ENCODE measurements at places on chromosomes 11 and 22.

DNA sequence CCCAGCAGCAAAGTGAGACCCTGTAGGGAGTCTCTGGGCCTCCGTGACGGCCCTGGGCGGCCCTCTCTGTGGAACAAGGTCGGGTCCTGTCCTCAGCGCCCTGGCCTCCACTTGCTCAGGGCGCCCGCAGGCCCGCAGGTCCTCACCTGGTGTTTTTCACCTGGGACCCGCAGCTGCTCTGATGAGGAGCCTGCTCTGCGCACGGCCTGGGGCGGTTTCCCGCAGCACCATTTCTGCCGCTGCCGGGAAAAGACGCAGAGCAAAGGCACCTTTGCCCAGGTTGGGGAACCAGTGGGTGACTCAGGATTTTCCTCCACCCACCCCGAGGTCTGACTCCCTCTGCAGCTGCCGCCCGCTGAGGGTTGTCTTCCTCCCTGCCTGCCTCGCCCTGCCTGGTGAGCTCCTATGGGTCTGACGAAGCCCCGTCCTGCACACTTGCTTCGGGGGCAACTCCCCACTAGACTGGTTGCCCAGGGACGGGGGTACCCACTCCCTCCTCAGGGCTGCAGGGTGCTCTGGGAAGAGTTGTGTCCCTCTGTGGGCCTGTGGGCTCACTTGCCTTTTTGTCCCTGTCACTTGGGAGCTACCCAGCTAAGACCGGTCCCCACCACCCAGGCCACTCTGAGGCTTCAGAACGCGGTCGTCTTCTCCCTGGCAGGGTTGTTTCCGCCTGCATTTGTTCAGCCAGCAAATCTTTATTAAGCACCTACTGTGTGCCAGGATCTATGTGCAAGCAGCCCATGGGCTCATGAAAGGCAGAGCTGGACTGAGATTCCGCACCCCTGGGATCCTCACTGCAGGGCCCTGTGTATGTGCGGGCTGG is 89.5 kb downstream of the KCNQ1 start:
- DNase-seq = no peak

DNA sequence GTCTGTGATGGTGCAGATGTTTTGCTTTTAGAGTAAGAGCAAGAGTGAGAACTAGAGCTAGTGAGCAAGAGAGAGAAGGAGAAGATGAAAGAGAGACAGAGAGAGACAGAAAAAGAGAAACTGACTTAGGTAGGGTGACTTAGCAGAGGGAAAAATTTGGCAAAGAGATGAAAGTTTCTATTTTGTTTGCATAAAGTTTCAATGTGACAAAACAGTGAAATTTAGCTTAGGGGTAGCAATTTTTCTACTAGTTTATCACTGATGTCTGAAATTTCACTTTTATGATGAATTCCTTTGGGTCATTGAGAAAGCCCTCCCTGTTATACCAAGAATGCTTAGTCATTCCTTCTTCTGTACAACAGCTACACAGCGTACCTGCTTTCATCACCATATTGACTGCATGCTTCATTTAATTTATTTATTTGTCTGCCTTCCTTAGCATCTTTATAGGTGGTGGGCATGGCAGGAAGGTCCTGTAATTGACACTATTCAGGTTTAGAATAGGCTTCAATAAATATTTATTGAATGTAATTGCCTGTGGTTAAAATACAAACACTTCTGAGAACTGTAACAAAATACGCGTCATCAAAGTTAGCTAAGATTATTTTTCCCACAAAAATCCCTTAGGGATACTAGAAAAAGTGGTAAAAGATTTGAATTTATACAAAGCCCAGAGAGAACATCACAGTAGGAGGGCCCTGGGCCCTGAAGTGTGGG is 19.9 kb upstream of the CTSC start:
- no peak for DNase-seq

GRCh38 chr11:45411228-45411946 is 125.2 kb upstream of the SYT13 start:
- no peak for DNase-seq

DNA sequence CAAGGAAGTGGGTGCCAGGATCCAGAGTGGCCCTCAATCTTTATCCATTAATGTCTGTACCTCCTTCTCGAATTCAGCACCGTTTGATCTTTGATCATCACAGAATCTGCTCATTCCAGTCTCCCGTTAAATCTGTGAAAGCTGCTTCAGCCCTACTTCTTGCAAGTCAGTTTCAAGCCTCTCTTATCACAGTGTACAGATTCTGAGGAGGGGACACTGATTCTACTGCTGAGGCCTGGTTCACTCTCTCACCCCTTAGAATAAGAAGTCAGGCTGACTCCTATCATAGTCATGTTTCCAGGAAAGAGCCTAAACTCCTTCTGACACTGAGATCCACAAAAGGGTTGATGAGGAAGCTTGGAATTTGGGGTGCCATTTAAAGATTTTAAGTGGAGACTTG is 39.0 kb downstream of the MAML2 start:
- DNase-seq = no peak

DNA sequence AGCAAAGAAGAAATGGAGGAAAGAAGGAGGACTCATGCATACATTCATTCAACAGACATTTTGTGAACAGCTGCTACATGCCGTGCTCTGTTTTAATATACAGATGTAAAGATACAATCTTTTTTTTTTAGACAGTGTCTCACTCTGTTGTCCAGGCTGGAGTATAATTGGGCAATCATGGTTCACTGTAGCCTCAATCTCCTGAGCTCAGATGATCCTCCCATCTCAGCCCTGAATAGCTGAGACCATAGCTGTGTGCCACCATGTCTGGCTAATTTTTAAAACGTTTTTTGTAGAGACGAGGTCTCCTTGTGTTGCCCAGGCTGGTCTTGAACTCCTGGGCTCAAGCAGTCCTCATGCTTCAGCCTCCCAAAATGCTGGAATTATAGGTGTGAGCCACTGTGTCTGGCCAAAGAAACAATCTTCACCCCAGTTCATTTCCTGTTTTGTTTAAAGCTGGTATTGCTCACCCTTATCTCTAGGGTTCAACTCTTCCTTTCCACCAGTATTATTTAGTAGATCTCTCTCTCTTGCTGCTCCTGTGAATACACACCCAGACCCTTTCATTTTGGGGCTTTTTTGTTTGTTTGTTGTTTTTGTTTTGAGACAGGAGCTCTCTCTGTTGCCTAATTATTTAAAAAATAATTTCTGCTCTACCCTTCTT is 69.8 kb downstream of the RNF169 start:
- DNase-seq = no peak

GRCh38 chr11:82047200-82047599 is 686.5 kb downstream of the FAM181B start:
- DNase-seq = no peak

DNA sequence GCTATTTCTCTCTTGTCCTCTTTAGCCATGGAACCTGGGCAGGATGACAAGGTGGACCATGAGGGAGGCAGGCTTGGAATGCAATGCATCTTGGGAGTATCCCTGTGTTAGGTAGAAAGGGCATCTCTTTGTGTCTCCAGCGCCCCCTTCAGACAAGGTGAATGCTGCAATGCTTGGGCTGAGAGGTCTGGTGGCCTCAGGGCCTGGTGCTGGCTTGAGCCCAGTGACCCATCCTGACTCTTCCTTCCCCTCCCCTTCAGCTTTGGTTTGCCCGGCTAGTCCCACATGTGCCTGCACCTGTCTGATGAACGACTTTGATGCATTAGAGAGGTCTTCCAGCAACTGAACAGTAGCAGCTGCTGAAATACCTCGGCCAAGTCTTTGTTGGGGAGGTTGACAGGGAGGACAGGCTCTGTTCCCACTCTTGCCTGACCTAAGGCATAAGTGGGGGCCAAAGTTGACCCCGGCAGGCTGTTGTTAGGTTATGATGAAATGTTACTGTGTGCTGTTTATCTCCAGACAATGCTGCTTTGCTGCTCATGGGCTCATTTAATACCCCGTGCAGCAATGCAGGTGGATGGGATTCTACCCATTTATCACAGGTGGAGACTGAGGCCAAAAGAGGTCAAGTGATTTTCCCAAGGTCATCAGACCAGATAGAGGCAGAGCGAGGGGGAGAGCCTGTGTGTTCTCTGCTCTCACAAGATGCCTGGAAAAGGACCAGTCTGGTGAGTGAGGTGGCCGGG is 22.5 kb downstream of the MYO18B start:
- DNase-seq = peak; percentile 47

DNA sequence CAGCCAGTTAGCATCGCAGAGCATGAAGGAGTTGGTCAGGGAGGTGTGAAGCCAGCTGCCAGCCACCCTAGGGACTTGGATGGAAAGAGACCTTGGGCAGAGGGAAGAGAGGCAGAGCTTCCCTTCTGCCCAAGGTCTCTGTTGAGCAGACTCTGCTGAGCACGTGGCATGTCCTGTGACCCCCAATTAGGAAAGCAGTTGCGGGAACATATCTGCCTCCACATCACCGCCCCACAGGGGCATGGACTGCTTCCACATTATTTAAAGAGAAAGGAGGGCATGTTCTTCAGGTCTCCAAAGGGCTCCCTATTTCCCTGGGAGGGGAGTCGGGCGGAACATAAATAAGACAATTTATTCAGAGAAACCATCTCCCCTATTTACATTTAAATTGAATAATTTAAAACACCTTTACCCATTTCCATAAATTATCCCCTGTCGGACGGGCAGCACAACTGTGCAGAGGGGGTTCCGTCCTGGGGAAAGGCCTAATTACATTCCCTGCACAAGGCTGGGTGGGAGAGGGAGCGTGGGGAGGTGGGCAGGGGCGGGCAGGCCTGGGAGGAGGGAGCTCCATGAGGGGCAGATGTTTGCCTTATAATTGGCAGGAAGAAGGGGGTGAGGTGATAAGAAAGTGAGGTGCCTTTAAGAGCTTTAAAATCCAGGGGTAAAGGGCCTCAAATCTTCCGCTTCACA is 88.8 kb upstream of the THY1 start:
- no peak for DNase-seq

DNA sequence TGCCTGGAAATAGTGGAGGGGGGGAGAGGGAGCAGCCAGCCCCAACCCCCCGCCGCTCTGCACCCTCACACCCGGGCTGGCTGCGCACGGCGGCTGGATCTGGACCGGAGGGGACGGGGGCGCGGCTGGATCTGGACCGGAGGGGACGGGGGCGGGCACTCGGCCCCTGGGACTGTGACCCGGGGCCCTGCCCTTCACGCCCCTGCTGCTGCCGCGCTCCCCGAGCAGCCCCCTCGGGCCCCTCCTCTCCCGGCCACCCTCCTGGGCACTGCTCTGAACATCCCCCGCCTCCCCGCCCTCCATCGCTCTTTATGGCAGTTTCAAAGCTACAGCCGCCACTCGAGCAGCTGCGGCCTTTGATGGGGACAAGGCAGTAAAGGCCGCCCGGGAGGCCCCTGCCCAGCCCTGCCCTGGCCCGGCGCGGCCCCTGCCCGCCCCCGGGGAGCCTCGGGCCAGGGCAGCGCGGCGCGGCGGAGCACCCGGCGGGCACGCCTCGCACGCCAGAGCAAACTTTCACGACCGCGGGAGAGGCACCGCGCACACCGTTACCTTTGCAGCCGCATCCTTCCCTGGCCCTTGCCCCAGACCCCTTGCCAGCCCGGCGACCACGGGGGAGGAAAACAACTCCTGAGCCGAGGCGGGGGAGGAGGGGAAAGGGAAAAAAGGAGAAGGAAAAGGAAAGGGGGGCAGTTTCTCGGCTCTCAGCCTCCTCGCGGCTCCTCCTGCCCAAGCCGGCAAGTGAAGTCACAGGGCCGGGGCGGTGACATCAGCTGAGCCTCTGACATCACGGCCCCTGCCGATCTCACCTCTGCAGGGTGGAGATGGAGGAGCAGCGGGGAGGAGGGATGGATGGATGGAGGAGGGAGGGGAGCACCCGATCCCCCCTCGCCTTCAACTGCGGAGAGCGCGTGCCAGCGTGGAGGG is 13.1 kb upstream of the TCF20 start:
- no peak for DNase-seq

DNA sequence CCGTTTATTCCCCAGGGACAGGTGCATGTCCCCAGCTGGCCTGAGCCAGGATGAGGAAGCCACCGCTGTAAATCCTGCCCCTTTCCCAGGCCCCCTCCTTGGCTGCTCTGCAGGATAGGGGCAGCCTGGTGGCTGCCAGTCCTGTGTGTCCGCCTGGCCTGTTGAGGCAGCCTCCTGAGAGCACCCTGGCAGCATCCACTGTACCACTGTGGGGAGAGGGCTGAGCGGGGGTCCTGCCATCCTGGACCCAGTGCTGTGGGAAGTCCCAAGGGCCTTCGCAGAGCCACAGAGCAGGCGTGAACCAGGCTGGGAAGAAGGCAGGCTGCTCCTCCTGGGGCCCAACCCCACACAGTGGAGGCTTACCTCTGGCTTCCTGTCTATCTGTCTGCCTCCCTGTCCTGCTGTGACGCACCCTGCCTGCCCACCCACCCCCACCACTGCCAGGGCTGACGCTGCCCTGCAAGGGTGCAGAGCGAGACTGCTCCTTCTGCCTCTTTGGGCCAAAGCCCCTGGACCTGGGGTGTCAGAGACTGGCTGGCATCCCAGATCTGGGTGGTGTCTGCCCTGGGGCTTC is 8.4 kb downstream of the KCTD17 start:
- no peak for DNase-seq

- DNase-seq = peak; percentile 60
These were observed at the start of the genes C11orf98 and CSKMT for GRCh38 chr11:62665075-62665598. Gene C11orf98 (minus strand): TSS chr11:62665210. CDS start chr11:62665169, 41 bp downstream. Gene CSKMT (plus strand): TSS chr11:62665312. CDS start chr11:62665880, 568 bp downstream.

DNA sequence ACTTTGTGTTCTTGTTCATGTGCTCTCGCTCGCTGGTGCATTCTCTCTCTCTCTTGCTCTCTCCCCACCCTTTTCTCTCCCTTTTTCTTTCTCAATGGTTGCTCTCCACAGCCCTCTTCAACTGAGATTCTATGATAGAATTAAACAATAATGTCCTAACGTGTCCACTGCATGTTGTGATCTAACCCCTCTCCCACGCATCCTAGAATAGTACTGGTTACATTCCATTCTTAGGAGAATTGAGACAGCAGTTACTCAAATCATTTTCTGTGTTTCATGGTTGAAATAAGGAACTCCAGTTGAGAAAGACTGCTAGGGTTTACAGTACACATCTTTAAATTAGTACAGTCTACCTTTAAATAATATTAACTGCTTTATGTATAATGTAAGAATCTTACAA is 318.1 kb upstream of the PITPNB start:
- DNase-seq = no peak

- DNase-seq = no peak
These were observed 26.3 kb upstream of the CLTCL1 start for GRCh38 chr22:19317865-19318264.

DNA sequence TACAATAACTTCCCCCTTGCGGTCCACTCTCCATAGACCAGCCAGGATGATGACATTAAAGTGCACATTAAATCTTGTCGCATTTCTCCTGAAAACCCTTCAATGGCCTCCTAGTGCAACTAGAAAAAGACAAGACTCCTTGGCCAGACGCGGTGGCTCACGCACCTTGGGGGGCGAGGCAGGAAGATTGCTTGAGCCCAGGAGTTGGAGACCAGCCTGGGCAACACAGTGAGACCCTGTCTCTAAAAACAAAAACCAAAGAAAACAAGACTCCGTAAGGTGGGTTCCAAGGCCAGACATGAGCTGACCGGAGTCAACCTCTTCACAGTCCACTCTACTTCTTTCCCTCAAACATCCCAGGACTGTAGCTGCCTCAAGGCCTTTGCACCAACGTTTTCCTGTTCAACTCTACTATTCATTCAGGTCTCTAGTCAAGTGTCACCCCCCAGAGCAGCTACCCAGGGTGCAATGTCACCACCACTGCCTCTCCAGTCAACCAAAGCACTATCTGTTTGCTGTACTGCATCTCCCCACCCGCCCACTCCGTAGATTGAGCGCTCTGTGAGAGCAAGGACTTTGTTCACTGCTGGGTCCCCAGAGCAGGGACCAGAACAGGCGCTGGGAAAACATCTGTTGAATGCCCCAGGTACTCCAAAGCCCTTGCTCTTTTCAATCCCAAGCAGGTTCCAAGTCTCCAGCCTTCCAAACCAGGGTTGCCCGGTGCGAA is 739 bp downstream of the ZMAT5 start:
- no peak for DNase-seq
